Renal cortical epithelial cell (primary cell): ENCODE measurements at places on chromosomes 13 and 19. TPM values are rescaled to one million over a fixed set of nuclear protein-coding genes. Genes with fewer than 3 reads are reported as not detected.

- no peak for DNase-seq
These were observed 2.2 kb downstream of the PALM3 start for GRCh38 chr19:14059652-14060155.

CD33 gene
- not detected in 2 replicates for total RNA-seq

DNA sequence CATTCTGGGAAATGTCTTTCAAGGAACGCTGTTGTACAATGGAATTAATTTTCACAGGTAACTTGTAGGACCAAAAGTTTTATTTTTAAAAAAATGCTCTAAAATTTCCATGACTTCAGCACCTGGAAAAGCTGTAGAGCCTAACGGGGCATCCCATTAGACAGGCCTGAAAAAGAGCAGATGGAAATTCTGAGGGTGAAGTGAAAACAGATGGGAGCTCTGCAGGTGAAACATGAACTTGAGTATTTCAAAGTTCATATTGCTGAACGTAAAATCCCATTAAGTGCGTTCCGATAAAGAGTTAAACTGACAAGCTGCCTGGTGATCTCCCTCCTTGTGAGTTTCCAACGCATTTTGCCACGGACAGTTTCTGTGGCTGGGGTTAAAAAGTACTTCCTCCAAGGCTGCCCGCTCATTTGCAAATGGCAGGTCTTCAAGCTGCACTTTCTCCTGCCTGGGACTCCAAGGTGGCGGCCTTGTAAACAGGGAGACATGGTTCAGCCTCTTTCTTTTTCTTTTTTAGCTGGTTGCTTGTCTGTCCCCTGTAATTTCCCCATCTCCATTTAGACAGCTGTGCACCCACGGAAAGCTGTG, 450.4 kb downstream of the FGF9 start:
- DNase-seq = no peak

- DNase-seq = no peak
These were observed 61.6 kb downstream of the GSX1 start for GRCh38 chr13:27853861-27854260.

- DNase-seq = no peak
These were observed 4.2 kb downstream of the TTC9B start for GRCh38 chr19:40213882-40214570.

NRTN gene
- total RNA-seq = 0.17 and 0.20 TPM in 2 replicates

SOHLH2 gene
- 0.10 and 0.69 TPM in 2 replicates for total RNA-seq
